CD4-positive, alpha-beta T cell treated with Interleukin-17A for 4 hours (primary cell): ENCODE measurements at places on chromosomes 2 and 18.

- DNase-seq = peak; percentile 39
Measured at GRCh38 chr2:234273887-234274584, 222.8 kb downstream of the ARL4C start.

GRCh38 chr2:67900826-67901225, 162.0 kb downstream of the C1D start:
- no peak for DNase-seq

GRCh38 chr2:12465631-12466135, 251.1 kb upstream of the TRIB2 start:
- no peak for DNase-seq

- DNase-seq = no peak
Measured at GRCh38 chr18:68699043-68699442, 15.9 kb downstream of the TMX3 start.

- DNase-seq = no peak
Measured at GRCh38 chr2:216066230-216066629, 15.4 kb downstream of the PECR start.

DNA sequence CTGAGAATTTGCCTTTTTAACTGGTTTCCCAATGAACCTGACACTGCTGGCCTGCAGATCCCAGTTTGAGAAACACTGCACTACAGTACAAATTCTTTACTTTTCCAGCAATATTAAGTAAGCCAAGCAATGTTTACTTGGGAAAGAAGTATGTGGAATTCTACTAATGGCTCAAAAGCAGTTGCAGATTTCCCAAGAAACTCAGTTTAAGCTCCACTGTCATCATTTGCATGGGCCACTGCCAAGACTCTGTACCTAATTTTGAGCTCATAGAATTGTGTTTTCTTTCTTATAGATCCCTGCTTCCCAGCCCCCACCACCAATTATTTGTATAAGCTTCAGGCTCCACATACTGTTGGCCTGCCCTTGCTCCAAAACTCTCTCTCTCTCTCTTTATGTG, 676.1 kb downstream of the RNF144A start:
- DNase-seq = no peak

- DNase-seq = no peak
Measured at GRCh38 chr2:2834516-2835254, 503.6 kb upstream of the MYT1L start.

DNA sequence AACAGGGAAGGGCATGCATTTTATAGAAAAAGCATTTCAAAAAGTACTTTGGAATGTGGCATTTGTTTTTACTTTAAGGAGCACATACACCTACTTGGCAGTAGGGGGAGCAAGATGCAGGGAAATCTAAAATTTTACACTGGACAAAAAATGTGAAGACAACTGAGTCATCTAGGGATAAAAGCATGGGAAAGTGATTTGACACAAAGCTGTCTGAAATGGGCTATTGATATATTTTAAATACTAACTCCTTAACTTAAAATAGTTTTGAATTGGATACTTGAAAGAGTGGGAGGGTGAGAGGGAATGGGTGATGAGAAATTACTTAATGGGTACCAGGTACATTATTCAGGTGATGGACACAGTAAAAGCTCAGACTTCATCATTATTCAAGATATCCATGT, 15.8 kb downstream of the TMEM200C start:
- DNase-seq = no peak

- DNase-seq = no peak
Measured at GRCh38 chr2:29207352-29208148, 92.3 kb downstream of the CLIP4 start.

GRCh38 chr2:177754492-177754873, 318.1 kb downstream of the PDE11A start:
- no peak for DNase-seq

- no peak for DNase-seq
Measured at GRCh38 chr2:233815861-233816260, 37.7 kb downstream of the MROH2A start.

DNA sequence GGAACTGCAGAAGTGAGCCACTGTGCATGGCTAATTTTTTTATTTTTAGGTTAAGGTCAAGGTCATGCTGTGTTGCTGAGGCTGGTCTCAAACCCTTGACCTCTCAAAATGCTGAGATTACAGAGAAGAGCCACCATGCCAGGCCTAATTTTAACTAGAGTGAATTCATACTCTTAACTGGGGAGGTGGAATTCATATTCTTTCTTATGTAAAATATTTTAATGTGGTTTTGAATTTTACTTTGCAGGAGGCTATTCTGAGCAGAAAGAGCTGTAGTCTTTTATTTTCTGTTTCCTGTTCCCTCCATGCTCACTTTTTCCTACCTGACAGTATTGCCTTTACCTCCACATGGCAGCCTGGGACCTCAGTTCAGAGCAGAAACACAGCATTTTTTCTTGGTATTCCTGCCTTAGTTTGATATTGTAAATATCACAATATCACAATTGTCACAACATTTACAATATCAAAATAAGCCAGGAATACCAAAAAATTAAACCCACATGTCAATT, 37.1 kb upstream of the CCNYL1 start:
- DNase-seq = no peak

GRCh38 chr2:24048769-24049484, 614 bp upstream of the FKBP1B start:
- DNase-seq = no peak

GRCh38 chr2:216803791-216804190, 56.1 kb downstream of the TNP1 start:
- DNase-seq = no peak

DNA sequence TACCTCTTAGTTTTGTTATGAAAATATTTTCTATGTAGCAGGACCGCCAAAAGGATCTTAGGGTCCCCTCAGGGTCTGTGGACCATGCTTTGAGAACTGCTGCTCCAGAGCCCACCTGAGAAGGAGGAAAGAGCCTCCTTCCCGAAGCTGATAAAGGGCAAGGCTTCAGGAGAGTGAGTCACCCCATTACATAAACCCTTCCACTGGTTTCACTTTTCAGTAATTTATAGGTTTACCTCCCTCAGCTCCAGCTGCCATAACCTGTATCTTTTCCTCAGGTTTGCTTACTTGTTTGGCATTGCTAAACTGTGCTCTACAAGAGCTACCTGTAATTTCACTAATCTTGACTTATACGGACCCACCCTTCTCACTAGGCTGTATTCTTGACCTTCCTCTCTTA, 6.6 kb downstream of the TTLL4 start:
- DNase-seq = no peak

DNA sequence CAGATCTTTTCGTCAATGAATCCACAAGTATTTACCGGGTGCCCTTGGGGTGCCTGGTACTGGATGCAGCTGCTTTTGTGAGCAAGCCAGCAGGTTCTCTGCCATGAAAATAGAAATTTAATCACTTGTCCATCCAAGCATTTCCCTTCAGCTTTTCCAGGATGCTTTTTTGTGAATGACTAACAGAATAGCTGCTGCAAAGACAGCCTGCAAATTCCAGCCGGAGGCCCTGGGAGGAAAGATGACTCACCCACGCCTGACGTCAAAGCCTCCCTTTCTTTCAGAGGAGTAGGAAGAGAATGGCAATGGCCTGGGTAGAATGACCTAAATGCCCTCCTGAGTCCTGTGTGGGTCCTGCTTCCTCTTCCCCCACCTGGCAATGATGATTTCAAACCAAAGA, 111.9 kb downstream of the AP1S3 start:
- DNase-seq = no peak

- DNase-seq = no peak
Measured at GRCh38 chr2:66270247-66270646, 164.7 kb upstream of the MEIS1 start.

DNA sequence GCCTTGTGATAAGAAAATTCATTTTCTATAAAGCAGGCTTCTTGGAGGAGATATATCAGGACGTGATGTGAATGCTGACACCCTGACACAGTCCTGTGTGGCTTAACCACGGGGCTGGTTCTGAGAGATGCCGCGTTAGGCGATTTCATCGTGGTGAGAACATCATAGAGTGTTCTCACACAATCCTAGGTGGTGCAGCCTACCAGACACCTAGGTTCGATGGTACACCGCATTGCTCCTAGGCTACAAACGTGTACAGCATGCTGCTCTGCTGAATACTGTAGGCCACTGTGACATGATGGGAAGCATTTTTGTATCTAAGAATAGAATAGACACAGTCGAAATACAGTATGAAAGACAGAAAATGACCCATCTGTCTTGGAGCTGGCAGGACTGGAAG, 82.5 kb downstream of the TNFRSF11A start:
- DNase-seq = no peak

- no peak for DNase-seq
Measured at GRCh38 chr2:96954011-96954846, 32.2 kb downstream of the FAM178B start.

DNA sequence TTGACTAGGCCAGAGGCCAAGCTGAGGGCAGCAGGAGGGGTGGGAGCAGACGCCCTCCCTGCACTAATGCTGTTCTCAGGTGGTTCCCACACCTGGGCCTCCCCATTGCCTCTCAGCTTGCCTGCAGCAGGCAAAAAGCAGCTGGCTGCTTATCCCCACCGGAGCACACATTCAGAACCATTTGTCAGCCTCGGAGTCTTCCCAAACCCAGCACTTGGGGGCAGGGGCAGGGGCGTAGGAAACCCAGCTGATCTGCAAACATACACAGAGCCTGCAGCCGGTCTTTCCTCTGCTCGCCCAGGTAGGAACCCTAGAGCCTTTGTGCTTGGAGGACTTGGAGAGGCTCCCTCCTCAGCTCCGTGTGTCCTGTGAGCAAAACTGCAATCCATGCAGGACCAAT, 249.8 kb downstream of the CYP26B1 start:
- no peak for DNase-seq

DNA sequence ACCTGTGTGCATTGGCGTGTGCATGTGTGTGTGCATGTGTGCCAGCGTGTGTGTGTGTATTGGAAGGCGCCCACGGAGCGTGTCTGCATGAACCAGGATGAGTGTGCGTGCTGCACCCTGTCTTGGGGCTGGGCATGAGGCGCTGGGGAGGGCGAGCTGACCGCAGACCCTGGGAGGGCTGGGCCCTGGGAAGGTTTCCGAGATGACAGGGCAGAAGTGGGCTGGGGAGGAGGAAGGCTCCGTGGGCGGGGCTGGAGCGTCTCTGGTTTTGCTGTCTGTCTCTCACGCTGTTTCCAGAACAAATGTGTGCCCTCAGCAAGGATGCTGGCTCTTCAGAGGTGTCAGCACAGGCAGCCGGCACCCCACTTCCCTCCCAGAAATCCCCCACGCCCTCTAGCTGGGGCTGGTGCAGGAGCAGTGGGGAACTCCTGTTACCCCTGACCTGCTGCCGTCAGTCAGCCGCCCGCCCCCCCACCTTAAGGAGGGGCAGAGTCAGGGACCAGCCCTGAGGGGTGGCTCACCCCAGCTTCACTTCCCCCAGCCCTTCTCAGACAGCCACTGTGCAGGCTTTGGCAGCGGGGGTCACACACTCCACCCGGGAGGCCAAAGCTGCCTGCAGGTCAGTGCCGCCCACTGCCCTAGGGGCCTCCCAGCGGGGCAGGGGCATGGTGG, at the start of gene GPR35:
GPR35 (plus strand) TSS at position 531 of the 672 bp plus-strand sequence. CDS start 4,473 bp downstream, outside the sequence.
- DNase-seq = peak; percentile 88

DNA sequence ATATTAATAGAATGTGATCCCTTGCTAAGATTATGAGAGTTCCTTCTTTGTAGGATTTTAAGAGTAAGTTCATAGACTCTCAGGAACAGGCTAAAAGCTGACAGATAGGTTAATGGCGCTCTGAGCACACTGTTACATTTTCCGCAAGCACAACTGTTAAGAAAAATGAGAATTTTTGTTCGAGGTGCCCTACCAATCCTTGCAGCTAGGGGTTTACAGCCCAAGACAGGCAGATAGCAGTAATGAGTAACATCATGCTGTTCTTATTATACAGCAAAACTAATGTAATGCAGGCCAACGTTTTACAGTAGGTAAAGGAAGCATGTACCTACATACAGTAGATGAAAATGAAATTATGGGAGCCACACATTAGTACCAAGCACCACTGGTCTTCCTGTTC, 11.2 kb upstream of the BOD1L2 start:
- no peak for DNase-seq

DNA sequence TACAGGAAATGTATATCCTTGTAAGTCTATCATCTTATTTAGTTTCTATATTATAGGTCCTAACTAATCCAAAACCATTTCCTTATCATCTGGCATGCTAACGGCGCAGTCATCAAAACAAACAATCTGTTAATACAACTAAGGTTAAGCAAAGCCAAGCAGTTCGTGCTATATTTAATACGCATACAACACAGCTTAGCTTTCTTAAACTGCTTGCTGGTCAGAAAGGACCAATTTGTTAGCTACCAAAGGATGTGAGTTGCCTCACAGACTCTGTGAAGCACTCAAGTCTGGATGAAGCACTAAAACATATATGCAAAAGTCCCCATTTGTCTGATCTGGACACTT, 67.0 kb downstream of the ZEB2 start:
- DNase-seq = no peak

DNA sequence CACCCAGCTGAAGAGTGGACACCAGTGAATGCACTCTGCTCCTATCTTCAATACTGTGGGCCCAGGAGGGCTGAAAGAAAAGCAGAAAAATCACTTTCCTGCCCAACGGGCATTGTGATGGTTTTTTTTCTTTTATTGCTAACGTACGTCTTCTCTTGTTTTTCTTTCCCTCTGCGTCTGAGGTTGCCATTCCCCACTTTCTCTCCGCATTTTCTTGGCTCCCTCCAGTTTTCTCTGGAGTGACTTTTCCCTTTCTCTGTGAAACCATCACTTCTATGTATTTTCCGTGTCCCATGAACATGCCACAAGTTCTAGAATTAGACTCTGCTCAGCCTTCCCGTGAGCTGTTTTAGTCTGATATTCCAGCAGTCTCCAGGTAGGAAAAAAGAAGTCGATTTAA, 169.2 kb downstream of the BCL2 start:
- no peak for DNase-seq

DNA sequence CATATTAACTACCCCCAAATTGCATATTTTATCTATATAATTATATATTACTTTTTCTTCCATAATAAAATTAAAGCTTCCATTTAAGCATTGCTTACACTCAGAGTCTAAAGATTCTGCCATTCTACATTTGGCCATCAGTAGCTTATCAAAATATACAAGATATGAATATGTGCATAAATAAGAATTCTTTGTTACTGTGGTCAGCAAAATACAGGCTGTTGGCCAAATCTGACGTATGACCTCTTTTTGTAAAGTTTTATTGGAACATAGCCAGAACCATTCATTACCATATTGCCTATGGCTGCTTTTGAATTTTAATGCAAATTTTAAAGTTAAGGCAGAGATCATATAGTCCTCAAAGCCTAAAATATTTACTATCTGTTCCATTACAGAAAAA, 643.9 kb upstream of the VRK2 start:
- no peak for DNase-seq

DNA sequence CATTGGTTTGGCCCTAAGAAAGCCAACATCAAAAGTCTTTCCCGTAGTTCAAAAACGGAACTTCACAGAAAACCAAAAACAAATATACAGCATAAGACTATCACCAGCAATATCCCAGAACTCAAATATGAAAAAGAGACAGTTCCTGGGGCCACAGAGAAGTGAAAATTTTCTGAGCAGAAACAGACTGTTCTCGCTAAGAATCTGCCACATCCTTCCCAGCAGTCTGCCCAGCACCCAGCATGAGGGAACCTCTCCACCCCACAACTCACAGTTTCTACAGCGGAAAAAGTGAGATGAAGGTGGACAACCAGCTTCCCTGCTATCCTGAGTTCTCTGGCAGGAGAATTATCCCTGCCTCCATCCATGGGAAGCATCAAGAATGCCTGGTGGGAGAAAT, 26.7 kb upstream of the TMEM163 start:
- no peak for DNase-seq

GRCh38 chr2:155733091-155733853, 599.2 kb downstream of the NR4A2 start:
- DNase-seq = no peak
